ENCODE measurements at places on chromosomes 16 and 17.

- no peak for DNase-seq
These were observed 31.6 kb downstream of the SOX9 start for GRCh38 chr17:72152387-72152929.

GRCh38 chr17:68572138-68572842 lies 28.9 kb downstream of the FAM20A start:
- DNase-seq, result peak; percentile 76

DNA sequence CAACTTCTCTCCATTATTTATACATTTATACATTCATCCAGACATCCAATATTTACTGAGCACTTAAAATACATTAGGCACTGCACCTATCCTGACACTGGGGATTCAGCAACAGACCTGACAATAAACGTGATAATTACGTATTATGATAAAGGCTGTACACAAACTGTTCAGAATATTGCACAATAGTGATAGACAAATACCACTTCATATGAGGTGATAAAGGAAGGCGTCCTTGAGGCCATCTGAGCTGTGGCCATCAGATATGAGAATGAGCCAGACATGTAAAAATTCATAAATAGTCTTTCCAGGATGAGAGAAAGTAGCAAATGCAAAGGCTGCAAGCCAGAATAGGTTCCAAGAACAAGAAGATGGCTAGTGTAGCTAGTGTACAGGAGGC lies 8.6 kb downstream of the USP32 start:
- peak; percentile 13 for DNase-seq

DNA sequence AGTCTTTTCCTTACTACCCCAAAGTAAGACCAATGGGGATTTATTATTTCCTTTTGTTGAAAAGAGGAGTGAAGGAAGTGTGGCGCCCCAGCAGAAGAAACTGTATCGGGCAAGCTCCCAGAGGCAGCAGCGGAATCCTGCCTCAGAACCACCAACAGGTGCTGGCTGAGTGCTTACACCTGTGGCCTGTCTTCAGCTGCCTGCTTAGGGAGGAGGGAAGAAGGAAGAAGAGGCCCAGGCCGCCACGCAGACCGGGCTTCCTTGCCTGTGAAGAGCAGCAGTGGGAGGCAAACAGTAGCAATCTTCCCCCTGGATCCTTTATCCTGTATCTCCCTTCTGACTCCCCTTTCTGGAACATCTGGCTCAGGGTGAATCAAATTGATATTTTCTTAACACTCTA lies 134.7 kb downstream of the AATF start:
- no peak for DNase-seq

GRCh38 chr17:29560316-29560715 lies 6.5 kb downstream of the ABHD15 start:
- DNase-seq, result no peak

GRCh38 chr16:66039793-66040192 lies 326.7 kb upstream of the CDH5 start:
- no peak for DNase-seq

DNA sequence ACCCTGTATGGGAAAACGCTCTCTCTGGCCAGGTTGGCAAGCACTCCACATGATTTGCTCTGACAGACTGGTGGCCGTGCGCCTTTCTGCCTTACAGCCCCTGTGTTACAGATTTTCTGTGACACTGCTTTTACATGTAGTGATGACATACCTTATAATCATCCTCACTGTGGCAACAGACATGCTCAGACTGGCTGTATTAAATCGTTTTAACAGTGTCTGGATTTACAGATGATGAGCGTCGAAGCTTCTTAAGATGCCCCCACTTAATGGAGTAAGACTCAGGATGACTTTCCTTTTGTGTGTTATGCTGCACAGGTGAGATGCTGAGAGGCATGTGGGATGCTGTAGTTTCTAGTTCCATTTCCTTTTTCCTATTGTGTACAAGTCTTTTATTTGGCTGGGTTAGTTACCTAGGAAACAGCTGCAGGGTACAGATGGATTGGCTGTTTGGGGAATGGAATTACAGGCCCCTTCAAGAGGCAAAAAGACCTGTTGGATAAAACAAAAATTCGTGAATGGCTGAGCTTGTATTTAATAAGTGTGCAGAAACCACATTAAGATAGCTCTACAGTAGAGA lies 20.9 kb upstream of the VWA3A start:
- DNase-seq, result no peak

DNA sequence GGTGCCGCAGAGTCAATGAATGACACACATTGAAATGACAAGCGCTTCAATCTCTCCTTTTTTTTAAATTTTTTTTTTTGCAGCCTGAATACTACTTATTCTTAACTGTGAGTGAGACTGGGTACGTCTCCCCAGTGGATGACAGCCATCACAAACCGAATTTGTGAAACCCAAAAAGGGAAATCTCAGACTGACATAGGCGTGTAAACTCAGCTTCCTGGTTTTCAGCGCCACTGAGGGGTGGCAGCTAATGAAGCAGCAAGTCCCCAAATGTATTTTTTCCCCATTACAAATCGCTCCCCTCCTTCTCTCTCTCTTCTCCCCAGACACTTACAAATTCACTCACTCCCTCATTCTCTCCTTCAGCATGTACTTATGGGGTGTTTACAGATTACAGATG lies 196.0 kb downstream of the MAF start:
- no peak for DNase-seq

- no peak for DNase-seq
These were observed 9.3 kb downstream of the ZFPM1 start for GRCh38 chr16:88462396-88462795.

GRCh38 chr16:86277221-86277620 lies 233.1 kb upstream of the FOXF1 start:
- DNase-seq, result no peak

All from iris pigment epithelial cell (primary cell).